Activated CD4-positive, alpha-beta T cell treated with anti-CD3 and anti-CD28 coated beads, Interleukin-2, Interleukin-6, amounts not matched to agents 100 ng/mL and 50 ng/mL, durations not matched to agents 16 hours and 8 hours (primary cell): ENCODE measurements at places on chromosomes 3 and 15.

- DNase-seq: peak; percentile 63
Observed at GRCh38 chr3:149771652-149772271, 19.5 kb upstream of the COMMD2 start.

DNA sequence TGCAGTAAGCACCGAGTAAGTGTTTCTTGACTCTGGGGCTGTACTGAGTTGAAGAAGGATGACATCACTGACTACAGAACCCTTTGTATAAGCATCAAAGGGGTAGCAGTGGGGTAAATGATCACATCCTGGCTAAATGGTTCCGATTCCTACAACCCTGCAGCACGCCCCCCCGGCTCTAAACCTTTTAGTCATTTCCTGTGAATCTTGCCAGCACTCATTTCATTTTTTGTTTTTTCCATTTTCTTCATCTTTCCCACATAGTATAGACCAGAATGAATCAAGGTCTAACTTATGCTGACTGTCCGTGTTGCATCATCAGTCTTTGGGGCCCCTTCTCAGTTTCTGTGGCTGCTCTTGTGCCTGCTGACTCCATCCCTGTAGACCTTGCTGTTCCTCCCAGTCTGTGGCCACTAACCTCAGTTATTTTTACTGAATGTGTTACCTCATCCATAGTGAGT, 383.1 kb upstream of the TPRG1 start:
- peak; percentile 92 for DNase-seq

DNA sequence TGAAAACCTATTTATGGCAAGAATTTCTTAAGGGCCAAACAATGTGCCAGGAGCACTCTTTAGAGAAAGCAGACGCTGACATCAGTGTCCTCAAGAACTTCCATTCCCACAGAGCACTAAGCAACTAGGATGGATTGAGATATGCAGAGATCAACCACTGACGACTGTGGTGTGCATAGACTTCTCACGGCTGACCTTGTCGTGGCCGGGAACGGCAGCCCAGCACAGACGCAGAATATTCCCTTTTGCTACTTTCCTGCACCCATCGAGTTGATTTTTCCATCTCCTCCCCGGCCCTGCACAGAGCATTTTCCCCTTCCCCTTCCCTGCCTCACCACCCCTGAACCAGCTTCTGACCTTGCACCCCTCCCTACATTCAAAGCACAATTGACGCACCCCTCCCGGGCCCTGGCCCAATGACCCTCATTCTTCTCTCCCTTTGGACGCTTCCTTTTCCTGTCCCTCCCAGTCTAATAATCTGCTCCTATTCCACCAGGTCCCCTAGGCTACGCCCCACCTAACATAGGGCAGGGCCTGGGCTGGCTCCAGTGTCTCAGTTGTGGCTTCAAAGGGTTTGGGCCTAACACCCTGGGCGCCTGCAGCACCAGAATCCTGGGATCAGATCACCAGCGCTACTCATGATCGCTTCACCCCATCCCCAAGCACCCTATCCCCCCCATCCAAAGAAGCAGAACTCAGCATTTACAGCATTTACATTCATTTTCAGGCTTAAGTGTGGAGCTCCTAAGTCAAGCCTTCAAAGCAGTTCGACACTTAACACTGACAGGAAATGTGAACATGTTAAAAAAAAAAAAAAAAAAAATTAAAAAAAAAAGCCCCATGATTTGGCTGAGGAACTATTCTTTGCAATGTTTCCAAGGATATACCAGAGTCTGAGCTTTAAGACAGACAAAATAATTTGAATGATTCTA, 151.2 kb downstream of the FOXP1 start:
- DNase-seq: no peak

GRCh38 chr3:127158614-127159229, 34.2 kb upstream of the PRR23E start:
- no peak for DNase-seq

DNA sequence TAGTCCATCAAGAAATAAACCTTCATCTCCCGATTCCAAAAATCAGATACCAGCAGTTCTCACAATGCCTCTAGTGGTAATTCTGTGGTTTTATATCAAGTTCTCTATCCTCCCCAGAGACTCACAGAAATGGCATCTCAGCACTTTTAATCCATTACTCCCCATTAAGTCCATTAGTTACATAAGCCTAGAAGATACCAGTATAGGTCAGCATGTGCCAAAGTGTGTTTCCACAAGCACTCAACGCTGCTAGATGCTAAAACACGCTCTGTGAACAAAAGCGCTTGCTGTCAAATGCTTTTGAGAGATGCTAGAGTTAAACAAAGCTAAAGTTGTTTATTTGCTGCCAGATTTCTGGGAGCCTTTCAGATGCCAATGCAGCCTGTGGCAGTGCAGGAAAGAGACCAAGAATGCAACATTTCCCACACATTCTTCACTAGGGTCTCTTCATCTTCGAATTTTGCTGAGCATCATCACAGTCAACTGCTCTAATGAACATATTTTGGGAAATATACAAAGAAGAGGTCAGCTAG, 918.8 kb upstream of the CFAP20DC start:
- no peak for DNase-seq

DNA sequence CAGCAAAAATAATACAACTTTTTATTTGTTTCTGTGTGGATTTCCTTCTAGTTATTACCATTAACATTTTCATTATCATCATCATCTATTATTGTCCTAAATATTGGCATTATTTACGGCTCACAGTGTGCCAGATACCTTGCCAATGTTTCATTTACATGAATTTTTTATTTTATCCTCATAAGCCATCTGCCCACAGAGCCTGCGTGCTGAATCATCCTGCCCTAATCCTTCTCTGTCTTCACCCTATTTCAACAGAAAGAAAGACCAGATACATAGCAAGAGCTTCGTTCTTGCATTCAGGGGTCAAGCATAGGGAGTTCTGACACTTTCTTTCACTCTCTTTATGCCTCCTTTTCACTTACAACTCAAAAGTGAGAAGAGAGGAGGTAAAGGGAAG, 82.0 kb downstream of the KCNMB2 start:
- DNase-seq: no peak

- DNase-seq: no peak
Observed at GRCh38 chr3:62631488-62631887, 243.7 kb downstream of the CADPS start.

DNA sequence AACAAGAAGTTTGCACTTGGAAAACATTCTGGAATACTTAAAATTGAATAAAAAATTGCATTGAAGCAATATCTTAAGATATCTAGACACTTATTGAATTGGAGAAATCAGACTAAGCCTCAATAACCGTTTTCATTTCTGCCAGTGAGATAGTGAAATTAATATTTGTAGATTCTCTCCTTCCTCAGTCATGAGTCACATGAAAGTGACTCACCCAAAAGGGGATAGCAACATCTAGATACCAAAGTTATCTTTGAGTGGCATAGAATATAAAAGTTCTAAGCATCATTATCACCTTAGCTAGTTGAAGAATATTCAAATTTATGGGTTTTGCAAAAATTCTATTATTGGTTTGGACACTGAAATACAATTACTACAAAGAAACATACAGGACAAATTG, 614.8 kb upstream of the ZNF717 start:
- no peak for DNase-seq

- DNase-seq: no peak
Observed at GRCh38 chr3:17065315-17065714, 180.6 kb downstream of the PLCL2 start.

DNA sequence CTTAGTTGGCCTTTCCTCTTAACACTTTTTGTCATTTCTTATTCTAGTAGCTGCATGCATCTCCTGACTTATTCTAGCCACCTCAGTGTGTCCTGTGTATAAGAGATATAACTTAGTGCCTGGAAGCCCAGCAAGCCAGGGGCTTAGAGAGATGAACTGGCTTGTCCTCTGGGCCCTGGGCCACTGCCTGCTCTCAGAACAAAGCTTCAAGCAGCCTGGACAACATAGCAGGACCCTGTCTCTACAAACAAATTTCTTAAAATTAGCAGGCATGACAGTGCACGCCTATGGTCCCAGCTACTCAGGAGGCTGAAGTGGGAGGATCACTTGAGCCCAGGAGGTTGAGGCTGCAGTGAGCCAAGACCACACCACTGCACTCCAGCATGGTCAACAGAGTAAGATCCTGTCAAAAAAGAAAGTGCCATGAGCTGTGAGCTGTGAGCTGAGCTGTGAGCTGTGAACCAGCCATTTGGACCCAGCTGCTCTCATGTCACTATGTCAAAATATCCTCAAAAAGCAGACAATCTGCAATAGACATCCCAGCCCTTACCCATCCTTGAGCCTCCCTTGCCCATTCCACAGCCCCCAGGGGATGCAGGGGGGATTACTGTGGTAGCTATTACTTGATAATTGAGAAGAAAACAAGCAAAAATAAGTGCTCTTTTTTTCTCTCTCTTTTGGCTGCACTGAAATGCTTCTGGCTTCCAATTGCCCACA, 174.5 kb downstream of the OPA1 start:
- DNase-seq: no peak

DNA sequence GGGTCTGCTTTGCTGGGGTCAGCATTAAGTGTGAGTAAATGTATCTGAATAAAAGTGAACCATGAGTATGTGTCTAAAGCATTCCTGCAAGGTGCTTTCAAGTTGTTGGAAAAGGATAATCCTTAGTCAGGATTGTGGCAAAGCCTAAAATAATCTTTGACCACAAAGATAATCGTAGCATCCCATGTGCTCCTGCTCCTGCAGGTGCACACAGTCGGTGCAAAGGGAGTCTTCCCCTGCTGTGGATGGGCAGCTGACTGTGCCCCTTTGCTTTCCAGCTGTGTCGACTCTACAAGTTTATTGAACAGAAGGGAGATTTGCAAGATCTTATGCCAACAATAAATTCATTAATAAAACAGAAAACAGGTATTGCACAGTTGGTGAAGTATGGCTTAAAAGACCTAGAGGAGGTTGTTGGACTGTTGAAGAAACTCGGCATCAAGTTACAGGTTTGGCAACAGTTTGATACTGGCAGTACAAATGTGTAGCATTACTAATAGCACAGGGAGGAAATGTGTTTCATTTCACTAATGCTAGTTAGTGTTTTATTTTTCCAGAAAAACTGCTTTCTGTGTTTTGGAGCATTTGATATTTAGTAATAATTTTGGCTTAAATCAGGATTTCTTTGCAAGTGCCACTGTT, 22.6 kb downstream of the SRP14 start:
- no peak for DNase-seq

- peak; percentile 45 for DNase-seq
Observed at GRCh38 chr3:30112902-30113484, 493.4 kb upstream of the TGFBR2 start.

- no peak for DNase-seq
Observed at GRCh38 chr15:42507514-42507913, 12.1 kb downstream of the SNAP23 start.

GRCh38 chr3:190122198-190122771, 1.6 kb upstream of the P3H2 start:
- no peak for DNase-seq

- no peak for DNase-seq
Observed at GRCh38 chr3:50410185-50410584, 50.9 kb upstream of the TMEM115 start.

DNA sequence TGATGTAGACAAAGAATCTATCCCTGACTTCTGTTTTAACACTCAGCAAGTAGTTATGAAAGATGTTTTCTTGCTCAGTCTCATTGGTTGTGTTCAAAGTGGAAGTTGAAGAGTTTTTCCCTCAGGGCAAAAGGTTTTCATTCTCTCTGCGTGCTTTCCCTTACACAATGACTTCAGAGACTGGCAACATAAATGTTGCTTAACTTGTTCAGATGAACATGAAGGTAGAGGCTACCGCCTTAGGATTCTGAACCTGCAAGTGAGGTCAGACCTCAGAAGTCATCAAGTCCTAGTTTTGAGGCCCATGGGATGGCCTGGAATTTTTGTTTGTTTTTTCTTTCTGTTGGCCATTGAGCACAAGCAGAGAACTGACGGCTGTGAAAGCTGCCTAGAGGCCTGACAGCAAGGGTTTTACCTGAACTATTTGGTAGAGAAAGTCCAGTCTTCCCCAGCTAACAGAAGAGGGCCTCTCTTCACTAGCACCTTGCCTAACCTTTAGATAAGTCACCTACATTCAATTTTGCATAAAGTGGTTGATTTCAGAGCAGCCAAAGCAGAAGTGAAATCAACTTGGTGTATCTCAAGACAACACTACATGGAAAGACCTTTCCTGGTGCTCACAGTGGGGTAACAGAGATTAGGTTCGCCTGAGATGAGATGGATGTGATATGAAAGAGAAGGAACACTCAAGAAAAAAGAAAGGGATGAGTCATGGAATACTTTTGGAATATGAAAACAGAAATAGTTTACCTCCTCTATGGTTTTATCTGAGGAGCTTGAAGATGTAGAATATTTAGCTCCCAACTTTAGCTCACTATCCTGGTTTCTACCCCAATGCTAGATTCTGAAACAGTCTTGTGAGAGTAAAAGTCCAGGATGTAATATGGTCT, 53.6 kb upstream of the AP4E1 start:
- DNase-seq: no peak

DNA sequence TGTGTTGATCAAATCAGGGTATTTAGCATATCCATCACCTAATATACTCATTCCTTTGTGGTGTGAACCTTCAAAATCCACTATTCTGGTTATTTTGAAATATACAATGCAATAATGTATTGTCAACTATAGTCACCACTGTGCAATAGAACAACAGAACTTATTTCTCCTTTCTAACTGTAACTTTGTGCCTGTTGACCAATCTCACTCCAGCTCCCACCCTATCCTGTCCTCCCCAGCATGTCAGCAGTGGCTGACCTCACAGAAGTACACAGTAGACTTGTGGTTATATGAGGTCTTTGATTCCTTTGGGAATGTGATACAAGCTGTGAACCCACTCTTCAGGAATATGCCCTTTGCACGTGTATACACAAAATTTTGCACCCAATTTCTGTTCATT, 64.2 kb downstream of the ECT2 start:
- DNase-seq: no peak

GRCh38 chr3:178001670-178002101, 534.5 kb upstream of the KCNMB2 start:
- DNase-seq: peak; percentile 75

- no peak for DNase-seq
Observed at GRCh38 chr3:179801263-179801662, 148.4 kb downstream of the USP13 start.

- DNase-seq: no peak
Observed at GRCh38 chr3:150216866-150217600, 191.1 kb upstream of the TSC22D2 start.

GRCh38 chr3:53641397-53641796, 147.0 kb downstream of the CACNA1D start:
- DNase-seq: no peak

DNA sequence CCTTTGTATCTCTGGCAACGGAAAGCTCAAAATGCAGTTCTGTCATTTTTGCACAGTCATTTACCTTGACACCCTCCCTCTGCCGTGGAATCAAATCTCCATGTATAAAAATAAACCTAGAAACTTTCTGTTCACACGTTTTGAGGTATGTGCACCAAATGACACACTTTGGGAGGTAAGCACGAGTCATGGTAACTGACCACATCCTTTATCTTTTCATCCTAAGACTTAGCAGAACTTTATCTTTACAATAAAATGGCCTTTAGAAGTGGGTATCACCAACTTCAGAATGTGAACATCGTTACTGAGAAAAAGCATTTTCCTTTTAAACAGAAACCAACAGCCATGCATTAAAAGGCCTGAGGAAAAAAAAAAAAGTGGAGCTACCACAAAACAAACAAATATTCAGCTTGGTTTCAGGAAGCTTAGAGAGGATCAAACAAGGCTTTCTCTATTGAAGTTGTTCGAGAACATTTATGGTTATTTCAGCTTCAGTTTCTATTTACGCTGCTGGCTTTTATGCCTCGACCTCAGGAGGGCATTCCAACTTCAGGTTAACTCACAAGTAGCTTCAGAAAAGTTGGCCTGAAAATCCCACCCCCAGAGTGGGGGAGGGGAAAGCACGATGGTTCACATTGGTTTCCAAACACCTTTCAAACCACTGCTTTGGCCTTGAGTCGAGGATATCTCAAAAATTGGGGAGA, 171.1 kb upstream of the ICE2 start:
- DNase-seq: peak; percentile 85

GRCh38 chr3:154361099-154361498, 36.8 kb upstream of the DHX36 start:
- no peak for DNase-seq
